ENCODE measurements at places on chromosomes 5 and 9.
A peak's percentile ranks its signal among the peaks of the same experiment; 100 is the strongest.

DNA sequence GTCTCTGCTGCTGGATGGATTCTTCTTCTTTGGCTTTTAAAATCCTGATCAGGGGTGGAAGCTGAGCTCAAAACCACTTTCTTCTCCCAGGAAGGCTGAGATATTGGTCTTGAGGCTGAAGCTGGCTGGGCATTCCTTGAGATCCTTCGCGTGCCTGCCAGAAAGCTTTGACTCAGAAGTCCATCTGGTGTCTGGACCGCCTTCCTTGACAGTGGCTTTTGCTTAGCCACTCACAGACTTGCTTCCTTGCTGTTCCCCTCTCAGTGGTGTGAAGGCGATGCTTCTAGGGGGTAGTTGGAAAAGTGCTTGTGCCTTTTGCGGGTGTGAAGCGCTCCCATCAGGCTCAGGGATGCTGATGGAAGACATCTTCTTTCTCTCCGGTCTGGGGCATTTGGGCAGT lies 45.9 kb downstream of the RGS3 start:
- DNase-seq = peak; percentile 52

GRCh38 chr5:73810429-73810828 lies 184.4 kb downstream of the ARHGEF28 start:
- DNase-seq = no peak

DNA sequence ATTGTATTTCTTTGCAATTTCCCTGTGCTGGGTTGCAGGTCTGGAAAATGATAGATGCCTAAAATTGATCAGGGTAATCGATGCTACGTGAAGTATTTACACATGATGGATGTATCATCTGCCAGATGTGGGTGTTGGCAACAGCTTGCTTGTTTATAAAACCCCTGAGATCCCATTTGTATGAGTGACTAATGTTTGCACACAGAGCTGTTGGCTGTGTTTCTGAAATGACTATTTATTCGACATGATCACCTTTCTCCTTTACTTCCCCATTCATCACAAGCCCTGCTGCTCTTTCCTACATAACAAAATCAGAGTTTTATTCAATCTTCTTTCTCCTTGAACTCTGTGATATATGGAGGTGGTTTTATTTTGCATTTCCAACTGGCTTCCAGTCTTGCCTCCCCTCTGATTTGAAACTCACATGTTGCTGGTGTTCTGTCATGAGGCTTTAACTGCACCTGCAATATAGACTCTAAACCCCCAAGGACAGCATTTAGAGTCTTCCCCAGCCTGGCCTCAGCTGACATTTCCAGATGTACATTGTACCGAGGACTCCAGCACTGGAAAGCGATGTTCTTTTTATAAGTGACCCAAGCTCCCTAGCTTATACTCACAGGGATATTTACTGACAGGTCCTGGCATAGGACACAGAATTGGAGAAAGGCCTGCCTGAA lies 50.7 kb upstream of the SHB start:
- DNase-seq = no peak

GRCh38 chr5:125043781-125044391 lies 297.4 kb upstream of the ZNF608 start:
- no peak for DNase-seq

- no peak for DNase-seq
These were observed 221.2 kb downstream of the TMEM167A start for GRCh38 chr5:82855893-82856550.

DNA sequence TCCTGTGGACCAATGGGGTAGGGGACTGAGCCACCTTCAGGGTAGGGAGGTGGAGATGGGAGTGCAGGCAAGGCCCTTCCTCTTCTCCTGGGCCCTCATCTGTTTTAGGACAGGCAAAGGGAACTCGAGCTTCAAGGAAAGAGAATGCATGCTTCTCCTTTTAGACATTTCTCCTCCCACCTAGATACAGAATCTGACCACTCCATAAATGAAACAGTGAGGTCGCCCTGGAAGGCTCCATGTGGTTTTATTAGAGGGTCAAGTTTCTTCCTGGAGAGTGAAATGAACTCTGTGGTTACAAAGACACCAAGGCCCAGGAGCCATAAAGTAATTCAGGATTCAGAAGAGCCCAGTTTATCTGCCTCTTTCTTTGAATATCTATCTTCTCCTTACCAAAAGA lies 14.9 kb downstream of the LHFPL2 start:
- no peak for DNase-seq

DNA sequence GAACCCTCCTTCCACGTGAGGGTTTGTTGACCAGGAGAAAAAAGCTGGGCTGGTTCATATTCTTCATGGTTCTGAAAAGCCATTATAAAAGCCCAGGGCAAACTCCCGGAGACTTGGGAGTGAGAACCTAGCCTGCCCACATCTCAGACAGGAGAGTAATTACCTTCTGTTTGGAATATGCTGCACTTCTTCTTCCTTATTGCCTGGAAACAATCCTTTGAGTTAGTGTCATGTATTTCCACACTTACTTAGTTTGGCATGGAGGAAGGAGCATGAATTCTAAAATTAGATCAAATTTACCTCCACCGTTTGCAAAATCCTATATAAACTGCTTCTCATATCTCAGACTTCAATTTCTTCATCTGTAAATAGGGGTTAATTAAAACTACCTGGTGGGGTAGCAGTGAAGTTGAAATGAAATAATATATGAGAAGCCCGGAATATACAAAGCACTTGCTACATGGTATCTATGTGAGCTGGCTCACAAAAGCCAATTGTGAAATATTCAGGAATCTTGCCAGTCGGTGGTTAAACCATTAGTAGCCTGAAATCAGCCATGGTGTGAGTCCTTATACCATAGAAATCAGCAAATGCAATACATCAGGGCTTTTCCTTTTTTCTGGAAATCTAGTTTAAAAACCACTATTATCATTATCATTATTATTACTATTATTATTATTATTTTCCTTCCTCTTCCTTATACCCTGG lies 140.0 kb upstream of the RAD23B start:
- DNase-seq = no peak

- DNase-seq = no peak
These were observed 300.5 kb downstream of the DEPDC1B start for GRCh38 chr5:60399507-60399906.

- DNase-seq = no peak
These were observed 215.7 kb downstream of the FAM114A2 start for GRCh38 chr5:153823036-153823435.

DNA sequence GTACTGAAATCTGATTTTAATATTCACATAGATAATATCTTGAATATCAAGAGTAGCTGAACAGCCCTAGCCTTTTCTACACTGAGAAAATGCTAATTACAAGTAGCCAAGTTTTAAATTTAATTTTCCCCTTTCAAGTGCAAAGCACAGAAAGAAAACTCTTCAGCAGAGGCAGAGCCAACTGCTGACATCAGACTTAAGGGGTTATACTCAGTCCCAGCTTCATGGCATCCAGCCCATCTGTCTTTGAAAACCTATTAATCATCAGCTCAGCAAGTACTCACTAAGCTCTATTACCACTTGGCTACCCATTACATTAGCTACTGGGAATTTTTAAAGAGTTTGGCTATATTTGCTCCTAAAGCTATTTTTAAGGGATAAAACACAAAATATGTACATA lies 220.5 kb downstream of the SLC12A2 start:
- DNase-seq = no peak

DNA sequence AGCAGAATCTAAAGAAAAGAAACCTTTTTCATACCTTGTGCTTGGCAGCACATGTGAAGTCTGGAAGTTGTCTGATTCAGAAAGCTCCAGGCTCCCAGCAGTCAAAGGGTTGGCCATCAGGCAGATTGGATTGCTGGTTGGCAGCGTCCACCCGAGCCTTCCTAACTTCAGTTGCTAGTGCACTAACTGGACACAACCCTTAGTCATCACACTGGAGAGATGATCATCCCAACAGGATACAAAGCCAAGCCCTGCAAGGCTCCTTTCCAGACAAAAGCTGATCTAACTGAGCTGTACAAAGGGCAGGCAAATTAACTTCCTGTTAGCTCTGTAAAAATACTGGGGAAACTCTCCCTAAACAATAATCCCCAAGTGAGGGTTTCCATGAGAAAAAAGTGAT lies 185.6 kb downstream of the SNX18 start:
- DNase-seq = peak; percentile 69

- DNase-seq = no peak
These were observed 2.7 kb downstream of the ADAMTS2 start for GRCh38 chr5:179342577-179342976.

DNA sequence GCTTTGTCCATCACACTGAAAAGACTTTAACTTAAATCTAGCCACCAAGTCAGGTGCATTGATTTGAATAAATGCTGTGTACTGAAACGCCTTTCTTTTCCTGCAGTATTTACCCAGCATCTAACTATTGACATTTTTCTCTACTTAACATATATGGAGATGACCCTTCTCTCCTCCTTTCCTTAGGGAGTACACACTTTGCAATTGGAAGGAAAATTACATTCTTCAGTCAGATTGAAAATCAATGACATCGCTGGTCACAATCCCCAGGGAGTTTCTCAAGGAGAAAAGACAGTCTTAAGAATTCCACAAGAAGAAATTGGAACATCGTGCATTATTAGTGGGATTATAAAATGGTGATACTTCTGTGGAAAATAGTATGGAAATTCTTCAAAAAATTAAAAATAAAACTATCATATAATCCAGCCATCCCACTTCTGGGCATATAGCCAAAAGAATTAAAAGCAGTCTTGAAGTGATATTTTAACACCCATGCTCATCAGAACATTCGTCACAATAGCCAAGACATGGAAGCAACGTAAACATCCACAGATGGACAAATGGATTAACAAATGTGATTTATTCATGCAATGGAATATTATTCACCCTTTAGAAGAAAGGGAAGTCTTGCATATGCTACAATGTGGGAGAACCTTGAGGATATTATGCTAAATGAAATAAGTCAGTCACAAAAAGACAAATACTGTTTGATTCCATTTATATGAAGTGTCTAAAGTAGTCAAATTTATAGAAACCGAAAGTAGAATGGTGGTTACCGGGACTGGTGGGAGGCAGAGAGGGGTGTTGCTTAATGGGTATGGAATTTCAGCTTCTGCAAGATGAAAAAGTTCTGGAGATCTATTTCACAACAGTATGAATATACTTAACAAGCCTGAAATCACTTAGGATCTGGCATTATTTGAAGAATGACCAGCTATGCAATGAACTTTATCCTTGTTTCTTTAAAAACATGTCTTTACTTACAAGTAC lies 14.3 kb upstream of the FREM1 start:
- DNase-seq = no peak

- DNase-seq = no peak
These were observed 55.9 kb upstream of the HAPLN1 start for GRCh38 chr5:83776437-83777031.

DNA sequence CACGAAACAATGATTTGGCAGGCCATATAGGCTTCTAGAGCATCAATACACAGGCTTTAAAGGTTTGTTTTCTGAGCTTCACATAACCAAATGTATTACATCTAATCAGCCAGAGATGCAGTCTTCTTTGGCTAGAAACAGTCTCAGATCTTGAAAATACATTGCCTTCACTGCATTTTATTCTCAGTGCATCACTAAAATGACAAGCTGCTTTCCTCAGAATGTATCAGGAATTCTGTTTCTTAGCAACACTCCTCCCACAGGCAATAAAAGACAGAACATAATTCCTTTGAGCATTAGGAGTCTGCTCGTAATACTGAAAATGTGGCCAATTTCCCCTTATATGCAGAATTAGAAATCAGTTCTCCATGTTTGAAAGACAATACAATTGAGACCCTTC lies 36.9 kb downstream of the FEM1C start:
- DNase-seq = no peak

- DNase-seq = no peak
These were observed 4.9 kb downstream of the TRIM7 start for GRCh38 chr5:181199881-181200638.

DNA sequence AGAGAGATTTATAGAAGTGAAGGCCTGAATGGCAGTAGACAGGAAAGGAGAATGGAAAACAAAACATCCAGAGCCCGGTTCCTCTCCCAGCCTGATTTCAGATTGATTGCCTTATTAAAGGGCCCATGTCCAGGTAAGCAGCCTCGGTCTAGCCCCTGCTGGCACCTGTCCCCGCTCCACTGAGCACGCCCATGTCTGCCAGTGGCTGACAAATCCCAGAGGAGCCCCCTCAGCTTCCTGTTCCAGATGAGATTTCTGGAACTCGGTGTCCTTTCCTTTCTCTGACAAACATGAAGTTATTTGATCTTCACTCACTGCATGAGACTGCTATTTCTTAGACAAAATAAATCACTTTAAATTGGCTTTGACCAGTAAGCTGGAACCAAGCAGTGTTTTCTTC lies 187.0 kb upstream of the ADCY2 start:
- no peak for DNase-seq

GRCh38 chr5:135013445-135013844 lies 20.6 kb downstream of the PITX1 start:
- no peak for DNase-seq

GRCh38 chr9:115132648-115133047 lies 14.7 kb upstream of the TNC start:
- DNase-seq = peak; percentile 62

- DNase-seq = no peak
These were observed 19.3 kb downstream of the ACO1 start for GRCh38 chr9:32403567-32404260.

DNA sequence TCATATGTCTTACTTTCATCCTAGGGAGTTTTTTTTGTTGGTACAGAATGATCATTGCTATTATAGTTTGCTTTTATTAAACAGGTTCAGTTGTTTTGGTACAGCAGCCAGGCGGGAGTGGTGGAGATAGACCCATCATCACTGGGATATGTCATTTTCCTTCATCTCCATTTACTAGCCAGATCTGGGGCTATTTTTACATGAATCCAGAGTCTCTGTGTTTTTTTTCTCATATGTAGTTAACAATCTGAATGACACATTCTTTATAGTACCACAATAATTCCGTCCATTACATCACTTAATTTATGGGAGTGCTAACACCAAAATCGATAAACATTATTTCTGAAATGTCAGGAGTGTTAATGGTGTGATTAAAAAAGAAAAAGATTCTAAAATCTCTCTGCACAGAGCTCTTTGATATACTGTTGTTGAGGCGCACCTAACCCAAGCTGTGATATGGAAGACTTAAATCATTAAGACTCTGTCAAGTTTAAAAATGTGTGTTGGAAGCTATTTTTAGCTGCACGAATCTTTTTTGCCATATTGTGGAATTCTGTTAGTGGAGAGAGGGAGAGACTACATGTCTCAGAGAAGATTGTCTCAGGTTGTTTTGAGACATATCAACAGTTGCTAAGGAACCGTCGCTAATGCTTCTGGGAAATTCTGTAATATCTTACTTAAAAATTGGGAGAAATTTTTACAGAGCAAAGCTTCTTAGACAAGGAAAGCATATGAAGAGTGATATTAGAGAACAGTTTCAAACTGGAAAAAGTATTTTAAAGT lies 59.6 kb downstream of the RPS23 start:
- DNase-seq = no peak

- DNase-seq = no peak
These were observed 1.5 kb downstream of the SH3GLB2 start for GRCh38 chr9:129026442-129027223.

GRCh38 chr9:129319938-129320481 lies 141.9 kb upstream of the IER5L start:
- DNase-seq = no peak

DNA sequence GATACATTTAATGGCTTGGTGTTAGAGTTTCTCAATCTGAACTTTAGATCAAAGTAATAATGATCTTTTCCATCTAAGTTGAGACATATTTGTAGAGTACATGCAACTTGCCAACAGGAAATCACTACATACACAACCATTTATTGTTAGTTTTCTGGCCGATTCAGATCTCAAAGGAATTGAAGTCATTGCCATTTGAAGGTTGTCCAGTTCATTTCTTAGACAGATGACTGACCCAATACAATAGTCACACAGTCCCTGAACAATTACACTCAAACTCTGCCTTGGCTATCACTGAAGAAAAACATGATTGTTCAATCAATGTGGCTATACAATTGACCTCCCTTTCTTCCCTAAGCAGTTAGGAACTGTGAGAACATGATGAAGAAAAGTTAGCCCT lies 753.2 kb upstream of the RIOK2 start:
- DNase-seq = no peak

All from AG04450 (cell line).